Daoy (cell line): ENCODE measurements at places on chromosomes 3 and 15.

DNA sequence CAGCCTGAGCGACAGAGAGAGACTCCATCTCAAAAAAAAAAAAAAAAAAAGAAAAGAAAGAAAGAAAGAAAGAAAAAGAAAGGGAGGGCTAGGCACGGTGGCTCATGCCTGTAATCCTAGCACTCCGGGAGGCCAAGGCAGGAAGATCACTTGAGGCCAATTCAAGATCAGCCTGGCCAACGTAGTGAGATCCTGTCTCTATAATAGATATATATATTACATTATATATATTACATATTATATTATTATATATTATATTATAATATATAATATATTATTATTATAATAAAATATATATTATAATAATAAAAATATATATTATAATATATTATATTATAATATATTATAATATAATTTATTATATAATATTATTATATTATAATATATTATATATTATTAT, 48.9 kb downstream of the PTPN9 start:
- DNase-seq = no peak

GRCh38 chr3:194632809-194633348, 340 bp downstream of the TMEM44 start:
- peak; percentile 55 for DNase-seq

GRCh38 chr3:133468251-133468721, 68.4 kb downstream of the BFSP2 start:
- no peak for DNase-seq

- no peak for DNase-seq
Measured at GRCh38 chr3:54653456-54654195, 274.2 kb downstream of the LRTM1 start.

DNA sequence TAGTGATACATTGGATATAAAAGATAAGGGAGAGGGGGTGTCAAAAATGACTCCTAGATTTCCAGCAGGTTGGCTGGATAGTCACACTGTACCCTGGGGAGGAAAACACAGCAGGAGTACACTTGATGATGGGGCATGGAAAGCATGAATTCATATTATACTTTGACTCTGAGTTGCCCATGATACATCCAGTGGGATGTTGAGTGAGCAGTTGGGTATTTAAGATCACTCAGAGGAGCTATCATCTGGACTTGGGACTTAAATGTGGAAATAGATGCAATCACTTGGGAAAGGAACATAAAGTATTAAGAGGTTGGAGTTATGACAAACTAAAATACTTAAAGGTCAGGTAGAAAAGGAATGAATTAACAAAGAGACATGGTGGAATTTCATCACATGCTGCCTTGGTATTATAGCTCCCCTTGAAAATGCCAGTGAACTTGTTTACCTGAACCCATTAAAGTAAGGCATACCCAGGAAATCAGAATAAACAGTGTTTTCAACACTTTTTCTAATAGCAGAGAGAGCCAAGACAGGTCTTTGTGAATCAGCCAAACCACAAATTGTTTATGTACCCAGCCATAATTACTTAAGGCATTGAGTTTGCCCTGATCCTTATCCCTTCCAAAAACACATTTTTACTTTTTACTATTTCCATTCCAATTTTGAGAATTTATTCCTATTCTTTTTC, 49.9 kb upstream of the ABI3BP start:
- no peak for DNase-seq

- DNase-seq = peak; percentile 88
Measured at GRCh38 chr3:113241292-113242095, 30.1 kb downstream of the BOC start.

DNA sequence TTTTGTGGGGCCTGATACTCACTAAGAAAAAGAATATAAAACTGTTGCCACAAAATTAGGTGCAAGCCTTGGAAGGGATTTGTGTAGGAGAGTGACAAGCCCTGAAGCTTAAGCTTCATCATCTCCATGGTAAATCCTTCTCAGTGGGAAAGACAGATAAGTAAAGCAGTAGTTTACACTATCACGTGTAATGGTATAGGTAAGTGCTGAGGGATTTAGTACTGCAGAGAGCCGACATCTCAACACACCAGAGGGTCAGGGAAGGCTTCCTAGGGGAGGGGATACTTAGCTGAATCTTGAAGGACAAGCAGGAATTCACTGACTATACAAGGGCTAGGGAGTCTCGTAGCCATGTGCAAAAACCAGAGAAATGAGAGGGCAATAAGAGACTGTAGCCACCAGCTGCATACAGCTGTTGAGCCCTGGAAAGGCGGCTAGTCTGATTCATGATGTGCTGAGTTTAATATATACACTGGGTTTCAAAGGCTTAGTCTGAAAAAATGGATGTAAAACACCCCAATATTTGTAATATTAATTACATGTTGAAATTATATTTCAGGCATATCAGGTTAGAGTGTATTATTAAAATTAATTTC, 11.1 kb downstream of the SLC24A1 start:
- DNase-seq = no peak

GRCh38 chr15:71804226-71804625, 6.1 kb upstream of the NR2E3 start:
- no peak for DNase-seq

DNA sequence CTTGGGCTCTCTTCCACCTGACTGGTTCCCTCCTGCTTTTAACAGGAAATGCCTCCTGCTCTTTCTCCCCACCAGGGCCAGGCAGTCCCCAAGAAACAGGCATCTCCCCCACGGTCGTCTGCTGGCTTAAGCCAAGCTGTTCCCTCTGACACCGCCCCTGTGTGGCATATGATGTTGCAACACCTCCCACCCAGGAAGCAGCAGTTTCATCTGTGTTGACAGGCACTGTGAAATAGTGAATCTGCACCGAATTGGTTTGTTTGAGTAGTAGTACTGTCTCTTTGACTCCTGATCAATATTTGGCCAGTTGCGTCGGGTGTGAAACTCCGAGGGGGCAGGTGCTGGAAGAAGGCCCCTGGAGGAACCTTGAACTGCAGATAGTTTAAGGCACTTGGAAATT, 188.8 kb downstream of the FEZF2 start:
- DNase-seq = peak; percentile 12

DNA sequence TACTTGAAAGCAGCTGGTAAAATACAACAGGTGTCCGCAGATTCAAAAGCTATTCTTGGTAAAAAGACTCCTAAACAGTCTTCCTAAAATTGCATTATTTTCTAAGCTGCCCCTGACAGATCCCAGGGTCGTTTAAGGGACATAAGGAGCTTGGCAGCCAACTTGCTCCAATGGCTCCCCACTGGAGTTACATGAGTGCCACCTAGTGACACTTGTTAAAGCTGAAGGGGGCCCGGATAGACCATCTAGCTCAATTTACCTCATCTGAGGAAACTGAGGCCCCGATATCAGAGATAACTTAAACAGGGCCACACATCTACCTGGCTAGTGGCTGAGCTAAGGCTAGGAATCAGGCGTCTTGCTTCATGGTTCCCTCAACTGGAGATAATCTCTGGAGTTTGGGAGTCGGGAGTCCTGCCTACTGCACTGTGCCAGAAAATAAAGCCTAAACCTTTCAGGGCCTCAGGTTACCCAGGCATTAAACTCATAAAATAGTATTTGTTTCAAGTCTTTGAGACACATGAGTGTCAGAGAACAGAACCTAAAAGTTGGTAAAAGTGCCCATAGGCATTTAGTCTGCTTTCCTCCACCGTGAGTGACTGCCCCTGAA, 6.5 kb upstream of the TBC1D23 start:
- DNase-seq = peak; percentile 68

DNA sequence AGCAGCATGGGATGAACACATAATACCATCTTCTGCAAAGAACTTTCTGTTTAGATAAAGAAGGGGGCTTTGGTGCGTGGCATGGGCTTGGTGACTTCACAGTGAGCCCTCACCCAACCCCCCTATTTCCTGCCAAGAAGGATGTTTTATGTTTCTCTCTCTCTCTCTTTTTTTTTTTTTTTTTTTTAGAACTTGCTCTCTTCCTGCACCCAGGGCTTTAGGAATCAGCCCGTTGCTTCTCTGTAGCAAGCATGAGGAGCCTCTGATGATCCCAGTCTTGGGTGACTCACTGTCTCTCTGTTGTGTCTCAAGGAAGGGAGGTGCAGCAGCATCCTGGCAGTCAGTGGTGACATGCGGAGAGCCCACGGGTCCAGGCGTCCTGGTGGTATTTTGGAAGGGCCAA, 49.1 kb downstream of the CCK start:
- DNase-seq = no peak

- no peak for DNase-seq
Measured at GRCh38 chr3:126858401-126858800, 124.5 kb upstream of the PLXNA1 start.

GRCh38 chr3:137217733-137218132, 259.9 kb downstream of the IL20RB start:
- no peak for DNase-seq

GRCh38 chr3:62027241-62027640, 346.1 kb downstream of the FEZF2 start:
- no peak for DNase-seq
